COR-L47 (cell line): ENCODE measurements at places on chromosomes 6 and 20.

- DNase-seq: no peak
These were observed 20.0 kb downstream of the ITPR3 start for GRCh38 chr6:33641144-33641543.

DNA sequence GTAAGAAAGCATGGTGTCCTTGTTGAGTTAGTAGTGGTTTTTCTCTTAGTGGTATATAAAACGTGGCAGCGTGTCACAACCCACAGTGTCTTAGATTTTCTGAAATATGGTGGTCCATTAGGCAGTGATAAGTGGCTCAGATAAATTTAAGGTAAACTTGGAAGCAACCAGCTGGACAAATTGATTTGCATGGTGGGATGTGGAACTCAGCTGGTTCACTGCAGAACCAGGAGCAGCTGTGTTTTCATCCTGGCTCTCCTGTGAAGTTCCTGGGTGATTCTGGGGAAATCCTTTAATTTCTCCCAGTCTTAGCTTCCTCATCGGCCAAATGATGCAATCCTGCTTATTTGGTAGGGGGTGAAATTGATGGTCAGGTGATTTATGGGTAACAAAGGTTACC is 32.9 kb upstream of the EEF1E1 start:
- DNase-seq: no peak

GRCh38 chr6:21653905-21654304 is 60.4 kb downstream of the SOX4 start:
- no peak for DNase-seq

DNA sequence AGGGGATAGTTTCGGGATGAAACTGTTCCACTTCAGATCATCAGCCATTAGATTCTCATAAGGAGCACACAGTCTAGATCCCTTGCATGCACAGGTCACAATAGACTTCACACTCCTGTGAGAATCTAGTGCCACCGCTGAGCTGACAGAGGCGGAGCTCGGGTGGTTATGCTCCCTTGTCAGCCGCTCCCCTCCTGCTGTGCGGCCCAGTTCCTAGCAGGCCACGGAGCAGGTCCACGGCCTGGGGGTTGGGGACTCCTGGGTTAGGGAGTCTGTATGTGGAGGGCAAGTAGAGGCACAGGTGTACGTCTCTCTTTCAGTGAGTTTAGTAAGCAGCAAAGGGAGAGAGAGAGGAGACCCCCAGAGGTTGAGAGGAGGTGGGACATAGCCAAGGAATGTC is 30.5 kb upstream of the MDFI start:
- no peak for DNase-seq

DNA sequence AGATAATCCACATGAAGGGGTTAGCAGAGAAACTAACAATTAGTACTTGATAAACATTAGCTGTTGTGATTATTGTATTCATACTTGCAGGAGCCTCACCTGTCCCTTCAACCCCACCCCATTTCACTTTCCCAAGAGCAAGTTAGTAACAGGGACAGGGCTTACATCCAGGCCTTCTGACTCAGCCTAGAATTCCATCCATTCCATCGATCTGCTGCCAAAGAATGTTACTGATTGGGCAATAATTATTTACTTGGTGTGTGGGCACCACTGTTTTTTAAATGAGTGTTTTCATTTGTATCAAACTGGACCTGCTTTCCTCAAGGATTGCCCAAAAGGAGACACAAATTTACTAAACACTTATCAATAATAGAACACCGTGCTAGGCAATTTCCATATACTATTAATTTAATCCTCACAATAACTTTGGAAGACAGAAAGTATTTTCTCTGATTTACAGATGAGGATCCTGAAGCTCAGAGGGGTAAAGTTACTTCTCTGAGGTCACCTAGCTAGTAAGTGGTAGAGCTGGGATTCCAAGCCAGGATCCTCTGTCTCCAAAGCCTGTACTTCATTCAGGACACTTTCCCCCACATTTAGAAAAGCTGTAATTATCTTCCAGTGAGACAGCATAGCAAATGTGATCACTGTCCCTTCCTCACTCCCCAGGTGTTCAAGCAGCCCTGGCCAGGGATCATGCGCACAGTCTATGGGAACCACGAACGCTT is 32.8 kb downstream of the GSS start:
- no peak for DNase-seq
